ENCODE measurements at places on chromosomes 6 and 20.

DNA sequence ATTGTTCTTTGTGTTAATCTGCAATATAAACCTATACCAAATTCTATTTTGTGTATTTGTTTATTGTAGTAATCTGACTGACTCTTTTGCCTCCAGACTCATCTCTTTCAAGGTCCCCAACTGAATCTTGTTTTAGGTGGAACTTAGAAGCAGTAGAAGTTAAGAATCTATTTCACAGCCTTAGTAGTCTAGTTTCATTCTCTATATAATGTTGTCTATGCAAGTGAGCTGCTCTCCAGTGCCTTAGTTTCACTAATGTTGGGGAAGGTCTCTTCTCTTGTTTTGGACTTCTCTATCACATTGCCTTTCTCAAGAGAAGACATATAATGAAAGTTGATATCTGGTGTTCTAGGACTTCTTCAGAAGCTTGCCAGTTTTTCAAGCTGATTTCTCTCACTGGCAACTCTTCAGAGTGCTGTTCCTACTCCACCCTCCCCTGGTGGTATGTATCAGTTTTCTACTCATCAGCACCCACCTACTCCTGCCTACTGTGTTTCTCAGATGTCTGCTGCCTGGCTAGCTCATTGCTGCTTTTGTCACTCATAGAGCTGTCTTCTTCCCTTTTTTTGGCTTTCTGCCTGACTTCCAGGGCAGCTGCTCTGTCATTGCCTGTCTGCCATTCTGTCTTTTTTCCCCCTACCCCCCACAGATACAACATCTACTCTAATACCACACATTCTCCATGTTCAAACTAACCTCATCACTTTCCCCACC is 82.1 kb downstream of the PTPRA start:
- no peak for DNase-seq

GRCh38 chr6:136508725-136509392 is 41.4 kb downstream of the MAP7 start:
- no peak for DNase-seq

DNA sequence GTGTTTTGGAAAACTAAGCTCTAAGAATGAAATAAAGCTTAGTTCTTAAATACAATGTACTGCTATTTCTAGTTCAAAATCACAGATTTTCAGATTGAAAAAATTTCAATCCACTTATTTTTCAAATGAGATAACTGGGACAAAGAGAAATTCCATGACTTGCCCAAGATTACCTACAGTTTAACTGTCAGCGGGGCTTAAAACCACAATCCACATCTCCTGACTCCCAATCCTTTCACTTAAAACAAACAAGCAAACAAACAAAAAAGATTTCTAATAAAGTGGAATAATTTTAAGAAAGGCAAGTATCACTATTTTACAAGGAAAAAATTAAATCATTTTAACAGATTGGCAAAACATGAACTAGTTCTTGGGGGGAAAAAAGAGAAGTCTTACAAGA is 4.2 kb downstream of the PHIP start:
- DNase-seq = no peak

DNA sequence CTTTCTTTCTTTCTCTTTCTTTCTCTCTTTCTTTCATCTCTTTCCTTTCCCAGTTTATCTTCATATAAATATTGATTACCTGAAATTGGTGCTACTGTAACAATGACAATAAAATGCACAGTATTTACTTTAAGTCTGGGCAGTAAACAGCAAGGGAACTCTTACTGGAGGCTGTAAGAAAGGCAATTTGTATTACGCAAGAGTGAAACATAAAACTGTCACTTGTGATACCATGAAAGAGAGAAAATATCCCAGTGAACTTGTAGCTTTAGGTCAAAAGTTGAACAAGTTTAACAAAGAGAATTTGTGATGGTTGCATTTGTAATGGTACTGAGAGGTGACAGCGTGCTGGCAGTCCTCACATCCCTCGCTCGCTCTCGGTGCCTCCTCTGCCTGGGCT is 80.0 kb downstream of the EYS start:
- no peak for DNase-seq

DNA sequence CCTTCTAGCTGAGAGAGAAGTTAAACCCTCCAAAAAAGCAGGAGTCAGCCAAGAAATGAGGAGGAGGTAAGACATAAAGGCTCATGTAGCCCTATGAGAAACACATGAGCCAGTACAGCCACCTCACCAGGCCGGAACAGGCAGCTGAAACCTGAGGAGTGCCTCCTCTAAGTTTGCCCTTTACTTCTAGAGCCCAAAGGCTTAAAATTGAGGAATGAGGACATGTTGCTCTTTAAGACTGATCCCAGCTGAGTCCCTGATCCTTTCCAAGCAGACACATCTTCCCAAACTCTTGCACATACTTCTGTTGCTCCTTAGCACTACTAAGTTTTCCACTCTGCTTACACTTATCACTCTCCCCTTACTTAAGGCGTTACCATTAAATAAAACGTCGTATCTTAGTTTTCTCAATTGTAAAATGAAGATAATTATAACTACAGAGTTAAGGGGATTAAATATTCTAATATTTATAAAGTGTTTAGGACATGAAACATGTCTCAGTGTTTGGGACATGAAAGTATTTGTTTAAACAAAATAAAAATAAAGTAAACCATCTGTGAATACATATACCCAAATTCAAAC is 124.0 kb downstream of the OGFRL1 start:
- DNase-seq = no peak

DNA sequence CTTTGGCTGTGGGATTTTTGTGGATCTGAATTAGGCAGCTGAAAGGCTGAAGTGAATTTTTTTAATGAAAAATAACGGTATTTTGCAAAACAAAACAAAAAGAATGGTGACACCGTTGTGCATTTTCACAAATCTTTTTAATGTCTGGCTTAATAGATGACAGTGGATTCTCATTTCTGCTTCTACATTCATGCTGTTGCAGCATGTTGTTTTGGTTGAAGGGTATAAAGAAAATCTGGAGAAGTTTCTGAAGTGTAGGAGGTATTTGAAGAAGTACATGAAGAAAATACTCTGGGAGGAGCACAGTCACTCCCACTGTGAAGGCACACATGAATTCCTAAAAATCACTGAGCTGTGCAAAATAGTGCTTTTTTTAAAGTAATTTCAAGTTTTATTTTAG is 3.1 kb upstream of the MAP3K5 start:
- DNase-seq = no peak

DNA sequence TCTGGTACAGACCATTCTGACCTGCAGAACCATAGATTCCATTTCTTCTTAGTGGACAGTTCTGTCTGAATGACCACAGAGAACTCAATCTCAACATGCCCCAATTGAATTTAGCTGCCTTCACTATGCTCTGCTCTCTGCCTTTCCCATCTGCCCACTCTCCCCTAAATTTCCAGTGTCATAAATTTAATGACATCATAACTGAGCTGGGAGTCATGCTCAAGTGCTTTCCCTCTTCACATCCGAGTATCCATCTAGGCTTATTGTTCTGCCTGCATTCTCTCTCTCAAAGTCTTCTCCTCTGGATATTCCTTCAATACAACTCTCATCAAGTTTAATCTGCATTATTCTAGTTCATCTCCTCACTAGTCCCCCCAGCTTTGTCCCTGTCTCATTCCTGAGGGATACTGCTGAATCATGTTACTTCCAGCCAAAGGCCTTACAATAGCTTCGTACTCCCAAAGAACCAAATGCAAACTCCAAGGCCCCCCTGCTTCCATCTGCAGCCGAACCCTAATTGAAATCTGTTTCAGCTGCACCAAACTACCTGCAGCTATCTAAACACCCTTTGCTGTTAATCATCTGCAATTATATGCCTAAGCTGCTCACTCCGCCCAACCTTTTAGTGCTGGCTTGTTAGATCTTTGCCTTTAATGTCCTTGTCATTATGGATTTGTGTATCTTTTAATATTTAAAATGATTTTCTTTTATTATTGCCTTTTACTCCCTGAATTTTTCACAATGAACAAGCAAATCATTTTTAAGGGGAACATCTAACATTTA is 46.1 kb downstream of the SLC35B3 start:
- no peak for DNase-seq

- DNase-seq = no peak
These were observed 20.2 kb downstream of the SENP6 start for GRCh38 chr6:75621846-75622245.

DNA sequence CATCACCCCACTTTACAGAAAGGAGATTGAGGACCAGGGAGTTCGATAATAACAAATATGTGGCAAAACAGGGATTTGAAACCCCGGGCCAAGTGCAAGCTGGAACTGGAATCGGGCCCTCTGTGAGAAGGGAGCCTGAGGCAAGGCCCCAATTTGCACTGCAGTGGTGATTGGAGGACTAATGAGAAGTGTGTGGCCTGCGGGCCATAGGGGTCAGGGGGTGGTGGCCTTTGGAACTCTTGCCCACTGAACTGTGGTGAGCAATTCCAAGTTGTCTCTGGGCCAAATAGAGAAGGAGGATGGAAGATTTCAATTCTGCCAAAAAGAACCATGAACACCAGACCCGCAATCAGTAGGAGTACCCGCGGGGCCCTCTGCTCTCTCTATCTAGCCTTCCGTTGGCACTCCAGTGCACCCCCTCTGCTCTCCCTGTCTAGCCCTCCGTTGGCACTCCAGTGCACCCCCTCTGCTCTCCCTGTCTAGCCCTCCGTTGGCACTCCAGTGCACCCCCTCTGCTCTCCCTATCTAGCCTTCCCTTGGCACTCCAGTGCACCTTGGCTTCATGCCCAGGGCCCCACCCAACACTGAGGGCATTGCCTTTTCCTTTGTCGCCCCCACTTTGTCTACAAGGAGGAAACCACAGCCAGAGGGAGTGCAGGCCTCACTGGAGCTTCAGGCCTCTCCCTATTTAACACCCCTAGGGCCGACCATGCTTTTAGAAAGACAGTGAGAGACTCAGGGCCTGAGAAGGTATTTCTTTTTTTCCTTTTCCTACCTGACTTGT is 6.0 kb upstream of the PTPRA start:
- DNase-seq = no peak

DNA sequence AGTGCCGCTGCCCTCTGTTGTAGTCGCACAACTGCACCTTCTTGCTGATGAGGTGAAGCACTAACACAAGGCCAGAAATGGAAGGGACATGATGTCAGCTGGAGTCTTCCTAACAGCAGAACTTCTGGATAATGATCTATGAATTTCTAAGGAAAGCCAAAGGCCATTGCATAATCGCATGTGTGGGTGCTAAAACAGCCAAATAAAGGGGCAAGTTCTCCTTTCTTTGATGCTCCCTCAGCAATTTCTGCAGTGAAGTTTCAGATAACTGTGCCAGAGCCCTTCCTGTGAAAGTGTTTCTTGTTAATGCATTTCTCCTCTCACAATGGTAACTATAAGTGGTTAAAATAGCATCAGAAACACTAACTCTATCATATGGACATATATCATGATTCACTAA is 8.0 kb upstream of the F13A1 start:
- DNase-seq = no peak

DNA sequence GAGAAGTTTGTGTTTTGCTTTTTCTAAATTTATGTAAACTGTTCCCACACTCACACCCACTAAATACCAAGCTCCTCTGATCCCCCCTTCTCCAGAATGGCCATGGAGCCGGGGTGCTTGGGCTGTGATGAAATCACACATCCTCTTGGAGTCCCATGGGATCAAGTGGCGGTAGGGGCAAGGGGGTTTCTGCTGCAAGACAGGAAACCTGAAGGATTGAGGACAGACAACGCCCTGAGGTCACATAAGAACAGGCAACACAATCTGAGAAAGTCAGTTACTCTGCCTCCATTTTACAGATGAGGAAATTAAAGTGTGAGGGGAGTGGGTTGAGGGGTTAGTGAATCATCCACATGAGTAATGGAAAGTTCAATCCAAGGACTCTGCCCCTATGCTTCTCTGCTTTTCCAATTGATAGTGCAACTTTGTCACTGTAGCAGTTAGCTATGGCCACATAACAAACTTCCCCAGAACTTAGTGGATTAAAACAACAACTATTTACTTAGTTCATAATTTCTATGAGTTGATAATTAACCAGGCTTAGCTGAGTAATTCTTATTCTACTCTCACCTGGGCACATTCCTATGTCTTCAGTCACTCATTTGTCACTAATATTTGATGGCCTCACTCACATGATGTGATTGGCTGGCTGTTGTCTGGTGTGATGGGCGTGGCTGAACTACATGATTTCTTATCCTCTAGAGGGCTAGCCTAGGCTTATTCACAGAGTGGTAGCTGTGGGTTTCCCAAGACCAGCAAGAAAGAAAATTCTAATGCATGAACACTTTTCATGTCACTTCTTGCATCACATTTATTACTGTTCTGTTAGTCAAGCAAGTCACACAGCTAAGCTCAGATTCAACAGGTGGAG is 311.1 kb upstream of the RNF24 start:
- no peak for DNase-seq

GRCh38 chr6:163148451-163149278 is 265.9 kb upstream of the QKI start:
- no peak for DNase-seq

All from stimulated activated CD4-positive, alpha-beta T cell treated with anti-CD3 and anti-CD28 coated beads, Interleukin-15, amount 100 ng/mL, for 24 hours (primary cell).